GM04504 (cell line): ENCODE measurements at places on chromosomes 2 and 18.
A peak's percentile ranks its signal among the peaks of the same experiment; 100 is the strongest.

GRCh38 chr2:234969306-234970098, 17.7 kb downstream of the SH3BP4 start:
- DNase-seq, result no peak

- no peak for DNase-seq
Observed at GRCh38 chr18:52045946-52046675, 293.9 kb upstream of the DCC start.

DNA sequence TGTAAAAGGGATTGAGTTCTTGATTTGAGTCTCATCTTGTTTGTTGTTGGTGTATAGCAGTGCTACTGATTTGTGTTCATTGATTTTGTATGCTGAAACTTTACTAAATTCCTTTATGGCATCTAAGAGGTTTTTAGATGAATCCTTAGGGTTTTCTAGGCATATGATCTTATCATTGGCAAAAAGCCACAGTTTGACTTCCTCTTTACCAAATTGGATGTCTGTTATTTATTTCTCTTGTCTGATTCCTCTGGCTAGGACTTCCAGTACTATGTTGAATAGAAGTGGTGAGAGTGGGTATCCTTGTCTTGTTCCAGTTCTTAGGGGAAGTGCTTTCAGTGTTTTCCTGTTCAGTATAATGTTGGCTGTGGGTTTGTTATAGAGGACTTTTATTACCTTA, 4.8 kb downstream of the ANKAR start:
- no peak for DNase-seq

- DNase-seq, result no peak
Observed at GRCh38 chr2:191374939-191375338, 129.7 kb downstream of the MYO1B start.

GRCh38 chr2:26174691-26175465, 2.0 kb downstream of the GAREM2 start:
- no peak for DNase-seq

GRCh38 chr2:109058191-109058632, 69.2 kb upstream of the EDAR start:
- DNase-seq, result no peak

- DNase-seq, result no peak
Observed at GRCh38 chr18:62353170-62353569, 28.1 kb downstream of the TNFRSF11A start.

- DNase-seq, result no peak
Observed at GRCh38 chr18:32482117-32482516, 11.4 kb upstream of the GAREM1 start.

DNA sequence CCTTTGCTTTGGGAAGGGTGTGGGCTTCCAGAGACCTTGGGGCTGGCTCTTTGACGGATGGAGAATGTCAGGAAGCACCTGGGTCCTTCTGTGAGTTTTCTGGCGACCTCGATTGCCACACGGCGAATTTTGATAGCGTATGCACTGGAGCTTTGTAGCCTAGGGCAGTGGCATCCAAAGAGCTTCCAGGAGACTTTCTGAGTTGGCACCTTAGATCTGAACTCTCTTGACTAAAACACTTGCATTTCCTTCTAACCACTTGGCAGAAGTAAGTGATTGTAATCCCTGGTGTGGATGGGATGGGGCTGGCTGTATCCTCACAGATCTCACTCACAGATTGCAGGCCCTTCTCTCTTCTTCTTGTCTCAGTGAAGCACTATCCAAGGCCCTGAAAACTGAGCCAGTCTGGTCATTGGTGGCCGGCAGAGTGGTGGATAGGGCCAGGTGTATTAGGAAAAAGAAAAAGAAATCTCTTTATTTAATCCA, 7.8 kb downstream of the RNF144A start:
- DNase-seq, result no peak

DNA sequence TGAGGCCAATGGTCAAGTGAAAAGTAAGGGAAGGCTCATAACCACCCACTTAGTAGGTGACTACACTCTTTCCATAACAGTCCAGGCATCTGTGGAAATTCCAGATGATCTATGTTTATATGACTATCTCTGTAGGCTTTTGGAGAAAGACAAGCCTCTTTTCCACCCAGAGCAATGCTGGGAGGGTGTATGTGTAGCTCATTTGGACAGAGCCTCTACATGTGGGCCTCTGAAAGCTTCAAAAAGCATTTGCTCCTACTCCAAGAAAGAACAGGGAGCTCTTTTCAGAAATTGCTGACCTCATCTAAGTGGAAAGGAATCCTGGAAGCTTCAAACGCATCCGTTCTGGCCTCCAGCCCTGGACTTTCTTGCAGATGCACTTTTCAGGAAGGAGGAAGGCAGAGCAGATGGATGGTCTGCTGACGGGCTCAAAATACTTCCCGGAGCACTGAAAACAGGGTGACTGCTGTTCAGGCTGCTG, 308.7 kb downstream of the LRATD1 start:
- peak; percentile 5 for DNase-seq

DNA sequence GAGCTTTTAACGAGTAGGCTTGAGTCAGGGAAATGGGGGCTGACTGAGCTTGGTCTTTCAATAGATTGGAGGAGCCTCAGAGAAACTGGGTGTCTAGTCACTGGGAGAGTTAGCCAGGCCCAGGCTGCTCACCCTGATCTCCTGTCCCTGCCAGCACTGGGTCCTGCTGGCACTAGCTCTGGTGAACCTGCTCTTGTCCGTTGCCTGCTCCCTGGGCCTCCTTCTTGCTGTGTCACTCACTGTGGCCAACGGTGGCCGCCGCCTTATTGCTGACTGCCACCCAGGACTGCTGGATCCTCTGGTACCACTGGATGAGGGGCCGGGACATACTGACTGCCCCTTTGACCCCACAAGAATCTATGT, 720 bp downstream of the KRTCAP3 start:
- DNase-seq, result no peak

- no peak for DNase-seq
Observed at GRCh38 chr2:64015391-64015790, 3.8 kb downstream of the VPS54 start.

- DNase-seq, result no peak
Observed at GRCh38 chr18:28961669-28962228, 784.8 kb upstream of the CDH2 start.

- DNase-seq, result no peak
Observed at GRCh38 chr2:28543316-28544035, 47.6 kb downstream of the PLB1 start.

DNA sequence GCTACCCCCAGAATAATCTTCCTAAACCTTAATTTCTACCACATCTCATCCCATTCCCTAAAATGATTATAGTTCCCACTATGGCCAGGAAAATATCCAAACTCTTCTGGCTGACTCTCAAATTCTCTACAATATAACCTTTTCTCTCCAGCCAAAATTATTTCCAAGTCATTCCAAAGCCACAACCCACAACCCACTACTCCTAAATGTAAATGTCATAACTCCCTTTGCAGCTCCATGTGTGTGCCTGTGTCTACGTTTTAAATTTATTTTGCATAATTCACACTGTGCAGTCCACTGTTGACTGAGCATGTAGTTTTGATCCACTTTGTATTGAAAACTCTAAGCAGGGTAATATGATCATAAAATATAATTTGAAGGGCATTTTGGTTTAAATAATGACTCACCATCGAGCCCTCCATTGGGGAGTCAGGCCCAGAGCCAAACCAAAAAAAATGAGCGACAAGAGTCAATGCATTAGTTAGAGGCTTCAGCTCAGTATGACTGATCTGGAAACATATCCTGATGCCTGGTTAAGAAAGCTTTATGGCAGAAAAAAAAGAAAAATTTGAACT, 171.0 kb downstream of the AFF3 start:
- no peak for DNase-seq

DNA sequence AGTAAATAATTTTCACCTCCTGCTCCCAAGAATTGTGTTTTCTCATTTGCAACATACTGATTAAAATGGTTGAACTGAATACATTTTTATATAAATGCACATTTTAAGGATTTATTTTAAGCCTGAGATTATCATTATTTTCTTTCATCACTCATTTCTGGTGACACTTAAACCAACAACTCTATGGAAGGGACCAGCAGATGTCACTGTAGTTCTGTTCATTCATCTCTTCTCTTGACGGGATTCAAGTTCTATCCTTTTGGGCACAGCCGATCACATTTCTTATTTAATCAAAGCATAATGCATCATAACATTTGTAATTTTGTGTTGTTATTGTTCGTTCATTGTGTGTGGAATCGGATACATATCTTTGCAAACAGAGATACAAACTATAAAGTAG, 417.9 kb downstream of the HRH4 start:
- peak; percentile 48 for DNase-seq

- DNase-seq, result no peak
Observed at GRCh38 chr2:97844311-97844859, 131.0 kb downstream of the ZAP70 start.

- no peak for DNase-seq
Observed at GRCh38 chr18:42025491-42025890, 70.5 kb downstream of the PIK3C3 start.

- no peak for DNase-seq
Observed at GRCh38 chr2:217918308-217919024, 84.3 kb downstream of the TNS1 start.

DNA sequence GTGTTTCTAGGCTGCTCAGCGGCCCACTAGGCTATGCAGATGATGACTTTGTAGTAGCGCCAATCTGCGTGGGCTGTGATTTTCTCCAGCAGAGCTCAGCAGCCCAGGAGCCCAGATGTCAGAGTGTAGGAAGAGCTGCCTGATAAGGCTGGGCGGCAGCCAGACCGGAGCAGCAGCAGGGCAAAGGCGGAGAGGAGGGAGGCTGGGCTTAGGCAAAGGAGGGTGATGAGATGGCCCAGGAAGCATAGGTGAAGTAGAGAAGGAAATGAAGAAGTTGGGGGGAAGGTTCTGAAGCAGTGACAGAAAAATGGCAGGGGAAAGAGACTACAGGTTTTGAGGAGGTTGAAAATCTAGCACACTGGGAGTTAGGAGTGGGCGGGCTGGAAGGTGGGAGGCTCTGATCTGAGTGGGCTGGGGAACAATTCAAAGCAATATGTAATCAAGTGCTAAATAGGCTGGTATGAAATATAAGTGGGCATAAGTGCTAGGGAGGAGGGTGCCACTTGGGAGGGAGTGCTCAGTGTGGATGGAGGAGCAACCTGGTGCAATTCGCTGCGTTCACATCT, 50.6 kb upstream of the STPG4 start:
- DNase-seq, result no peak

- DNase-seq, result no peak
Observed at GRCh38 chr18:5546660-5547059, 2.9 kb upstream of the EPB41L3 start.

GRCh38 chr2:1972422-1972821, 228.1 kb upstream of the PXDN start:
- DNase-seq, result peak; percentile 35

- no peak for DNase-seq
Observed at GRCh38 chr2:36559221-36559942, 38.6 kb downstream of the FEZ2 start.

DNA sequence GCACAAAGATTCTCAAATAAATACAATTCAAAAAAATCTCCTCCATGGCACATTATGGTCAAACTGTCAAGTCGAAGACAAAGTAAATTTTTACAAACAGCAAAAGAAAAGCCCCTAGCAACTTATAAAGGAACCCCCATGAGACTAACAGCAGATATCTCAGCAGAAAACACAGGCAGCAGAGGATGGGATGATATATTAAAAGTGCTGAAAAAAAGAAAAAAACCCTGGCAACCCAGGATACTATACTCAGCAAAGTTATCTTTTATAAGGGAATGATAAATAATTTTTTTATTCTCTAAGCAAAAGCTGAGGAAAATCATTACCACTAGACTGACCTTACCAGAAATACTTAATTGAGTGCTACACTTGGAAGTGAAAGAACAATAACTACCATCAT, 326.4 kb downstream of the CYRIA start:
- DNase-seq, result no peak

GRCh38 chr18:11862468-11863137, 11.4 kb downstream of the CHMP1B start:
- no peak for DNase-seq

DNA sequence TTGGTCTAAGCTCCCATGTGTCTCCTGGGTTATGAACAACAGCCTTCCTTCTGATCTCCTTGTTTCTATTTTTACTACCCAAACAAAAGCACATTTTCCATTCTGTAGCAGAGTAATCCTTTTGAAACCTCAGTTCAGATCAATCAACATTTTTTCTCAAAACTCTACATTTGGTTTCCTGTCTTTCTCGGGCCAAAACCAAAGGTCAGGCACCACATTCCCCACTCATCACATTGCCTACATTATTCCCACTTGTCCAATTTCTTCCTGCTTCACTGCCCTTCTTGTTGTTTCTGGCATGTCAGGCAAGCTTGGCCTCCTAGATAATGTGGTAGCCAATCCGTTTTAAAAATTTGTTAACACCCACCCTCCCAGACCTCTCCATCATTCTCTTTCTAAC, 196.8 kb downstream of the PPP1R1C start:
- no peak for DNase-seq

- no peak for DNase-seq
Observed at GRCh38 chr2:128590309-128591021, 271.8 kb upstream of the HS6ST1 start.
